ENCODE measurements at places on chromosomes 2 and 18.
A peak's percentile ranks its signal among the peaks of the same experiment; 100 is the strongest.

- DNase-seq: peak; percentile 86
These were observed 379.0 kb downstream of the SETBP1 start for GRCh38 chr18:45059695-45060094.

DNA sequence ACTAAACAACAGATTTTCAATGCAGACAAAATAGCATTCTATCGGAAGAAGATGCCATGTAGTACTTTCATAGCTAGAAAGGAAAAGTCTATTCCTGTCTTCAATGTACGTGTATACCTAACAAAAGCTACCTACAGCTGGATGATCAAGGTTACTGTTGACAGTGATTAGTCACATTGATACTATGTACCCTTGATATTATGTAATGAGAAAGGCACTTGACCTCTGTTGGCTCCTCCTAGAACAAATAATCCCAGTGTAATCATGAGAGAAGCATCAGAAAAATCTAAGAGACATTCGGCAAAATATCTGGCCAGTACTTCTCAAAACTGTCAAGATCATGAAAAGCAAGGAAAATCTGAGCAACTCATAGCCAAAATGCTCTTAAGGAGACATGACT is 44.4 kb upstream of the LRRTM4 start:
- no peak for DNase-seq

DNA sequence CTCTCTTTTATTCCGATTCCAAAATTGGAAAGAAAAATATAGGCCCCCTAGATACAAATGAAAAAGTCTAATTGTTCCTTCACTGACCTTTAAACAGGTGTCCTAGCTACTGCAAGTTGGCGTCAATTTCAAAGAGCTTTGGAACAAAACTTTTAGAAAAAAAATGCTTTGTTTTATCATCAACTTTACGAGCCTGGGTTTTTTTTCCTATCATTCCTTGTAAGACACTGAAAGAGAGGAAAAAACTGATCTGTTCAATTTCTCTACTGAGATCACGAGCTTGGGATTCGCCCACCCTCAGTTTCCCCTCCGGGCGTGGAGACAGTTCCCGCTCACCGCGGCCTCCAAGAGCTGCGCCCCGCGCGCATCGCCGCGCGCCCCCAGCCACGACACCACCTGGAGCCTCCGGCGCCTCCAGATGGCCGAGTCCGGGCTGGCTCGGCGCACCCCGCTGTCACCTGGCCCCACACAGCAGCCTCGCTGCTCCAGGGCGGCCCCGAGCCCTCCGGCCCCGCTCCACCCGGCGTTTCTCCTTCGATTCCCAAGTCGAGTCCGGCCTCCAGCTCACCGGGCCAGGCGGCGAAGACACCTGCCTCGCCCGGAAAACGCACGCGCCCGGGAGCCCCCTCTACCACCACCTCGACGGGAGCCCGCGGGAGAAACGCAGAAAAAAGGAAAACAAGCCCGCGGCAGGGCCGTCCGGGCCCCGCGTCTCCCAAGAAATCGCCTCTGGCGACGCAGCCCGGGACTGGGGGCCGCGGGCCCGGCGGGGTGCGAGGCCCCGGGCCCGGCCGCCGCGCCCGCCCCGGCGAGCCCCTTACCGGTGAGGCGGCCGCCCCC is 656 bp downstream of the TBC1D8 start:
- DNase-seq: peak; percentile 5

DNA sequence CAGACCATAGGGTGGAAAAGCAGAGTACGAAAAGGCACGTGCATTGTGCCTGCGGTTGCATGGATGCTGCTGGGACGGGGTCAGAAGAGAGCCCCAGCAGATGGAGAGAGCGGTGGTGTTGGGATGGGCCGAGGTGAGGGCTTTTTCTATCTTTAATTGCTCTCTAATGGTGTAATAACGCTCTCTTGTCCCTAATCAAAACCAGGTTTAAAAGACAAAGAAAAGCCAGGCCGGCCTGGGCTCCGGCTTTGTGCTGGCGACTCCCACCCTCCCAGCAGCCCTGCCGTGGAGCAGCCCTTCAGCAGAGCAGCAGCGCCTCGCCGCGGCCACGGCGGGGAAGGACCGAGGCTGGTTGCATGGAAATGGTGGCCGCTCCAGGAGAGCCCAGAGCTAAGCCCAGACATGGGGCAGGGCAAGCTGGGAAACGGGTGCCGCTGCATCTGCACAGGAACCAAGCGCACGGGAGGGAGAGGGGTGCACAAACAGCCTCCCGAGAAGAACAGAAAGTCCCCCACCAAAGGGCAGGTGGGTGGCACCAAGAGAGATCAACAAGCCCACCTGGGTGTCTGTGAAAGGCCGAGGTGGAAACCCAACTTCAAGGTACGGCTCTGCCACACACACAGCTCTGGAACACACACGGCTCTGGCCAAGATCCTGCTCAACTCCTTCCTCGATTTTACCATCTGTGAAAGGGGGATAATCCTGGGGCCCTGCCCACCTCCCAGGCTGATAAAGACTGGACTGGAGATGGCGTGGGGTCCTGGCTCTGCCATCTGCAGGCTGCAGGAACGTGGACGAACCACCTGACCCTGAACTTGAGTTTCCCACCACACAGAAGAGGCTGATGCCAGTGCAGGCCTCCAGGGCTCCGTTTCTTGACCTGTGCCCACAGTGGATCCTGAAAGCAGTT is 15.0 kb downstream of the HS1BP3 start:
- DNase-seq: no peak

- no peak for DNase-seq
These were observed 4.7 kb downstream of the LBH start for GRCh38 chr2:30235859-30236535.

GRCh38 chr18:64639536-64639935 is 490.6 kb upstream of the LINC00305 start:
- no peak for DNase-seq

DNA sequence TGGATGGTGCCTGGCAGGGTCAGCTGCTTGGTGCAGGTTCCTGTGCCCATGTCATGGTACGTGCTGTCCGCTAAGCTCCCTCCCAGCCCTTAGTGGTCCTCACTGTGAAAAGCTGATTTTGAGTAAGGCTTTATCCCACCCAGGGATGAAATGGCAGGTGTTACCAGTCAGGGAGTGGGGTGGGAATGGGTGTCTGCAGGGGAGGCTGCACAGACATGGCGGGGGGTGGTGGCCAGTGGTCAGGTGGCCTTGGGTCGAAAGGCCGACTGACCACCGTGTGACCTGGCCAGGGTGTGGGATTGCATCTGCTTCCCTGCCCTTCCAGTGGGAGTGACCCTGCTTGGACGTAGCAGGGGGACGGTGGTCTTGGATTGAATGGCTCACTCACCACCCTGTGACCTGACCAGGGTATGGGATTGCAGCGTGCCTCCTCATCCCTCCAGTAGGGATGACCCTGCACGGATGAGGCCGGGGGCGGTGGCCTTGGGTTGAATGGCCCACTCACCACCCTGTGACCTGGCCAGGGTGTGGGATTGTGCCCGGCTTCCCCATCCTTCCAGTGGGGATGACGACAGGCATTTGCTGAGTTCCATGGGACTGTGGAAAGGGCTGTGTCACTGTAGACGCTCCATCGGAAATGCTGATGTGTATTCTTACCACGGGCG is 29.8 kb downstream of the AGAP1 start:
- DNase-seq: no peak

DNA sequence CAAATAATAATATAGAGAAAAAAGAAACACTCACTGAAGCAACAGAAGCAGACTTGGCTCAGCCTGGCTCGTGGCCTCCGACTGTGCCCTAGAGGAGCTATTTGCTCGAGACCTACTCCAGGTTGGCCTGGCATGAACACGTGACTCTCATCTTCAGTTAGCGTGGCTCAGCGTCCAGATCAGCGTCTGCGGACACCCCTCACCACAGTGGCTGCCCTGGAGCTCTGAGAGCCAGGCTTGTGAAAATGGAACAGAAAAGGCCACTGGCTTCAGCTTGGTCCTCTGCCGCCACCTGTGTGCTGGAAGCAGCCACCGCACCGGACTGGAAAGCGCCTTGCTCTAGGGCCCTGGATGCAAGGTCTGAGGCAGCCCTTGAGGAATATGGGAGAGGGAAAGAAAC is 1184.0 kb upstream of the GYPC start:
- no peak for DNase-seq

- no peak for DNase-seq
These were observed 75.2 kb downstream of the TMEFF2 start for GRCh38 chr2:192119536-192119935.

DNA sequence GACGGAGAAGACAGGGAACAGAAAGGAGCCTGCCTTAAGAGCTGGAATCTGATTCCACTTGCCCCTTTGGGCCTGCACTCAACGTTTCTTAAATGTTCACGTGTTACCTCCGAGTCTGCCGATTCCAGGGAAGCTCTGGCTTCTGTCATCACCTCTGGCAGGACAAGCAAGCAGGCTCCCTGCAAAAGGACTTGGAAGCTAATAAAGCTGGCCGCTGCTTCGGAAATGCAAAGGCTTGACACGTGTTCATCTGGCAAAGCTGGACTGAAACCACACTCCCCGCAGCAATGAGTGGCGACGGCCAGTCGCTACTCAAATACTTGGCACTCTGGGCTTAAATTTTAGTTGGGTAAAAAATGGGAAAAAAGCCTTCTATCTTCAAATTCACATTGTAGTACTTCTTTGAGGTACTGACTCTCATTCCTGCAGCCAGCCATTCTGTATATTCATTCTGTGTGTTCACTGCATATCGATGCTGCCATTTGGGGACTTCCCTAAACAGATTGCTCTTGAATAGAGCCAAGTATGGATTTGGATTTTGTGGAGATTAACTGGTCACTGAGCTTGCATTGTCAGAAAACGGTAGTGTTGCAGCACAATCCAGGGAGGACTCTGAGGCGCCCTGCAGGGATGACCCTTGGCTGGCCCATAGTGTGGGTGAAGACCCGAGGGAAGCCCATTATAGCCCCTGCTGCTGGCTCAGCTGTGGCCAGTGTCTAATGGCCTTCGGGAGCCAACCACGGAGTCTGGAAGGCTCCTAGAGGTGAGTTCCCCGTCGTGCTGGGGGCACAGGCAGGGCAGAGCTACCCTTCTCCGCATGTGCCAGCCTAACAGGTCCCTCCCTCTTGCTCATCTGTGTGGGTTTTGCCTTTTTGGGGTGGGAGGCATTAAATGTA is 231.5 kb downstream of the PRKCE start:
- no peak for DNase-seq

DNA sequence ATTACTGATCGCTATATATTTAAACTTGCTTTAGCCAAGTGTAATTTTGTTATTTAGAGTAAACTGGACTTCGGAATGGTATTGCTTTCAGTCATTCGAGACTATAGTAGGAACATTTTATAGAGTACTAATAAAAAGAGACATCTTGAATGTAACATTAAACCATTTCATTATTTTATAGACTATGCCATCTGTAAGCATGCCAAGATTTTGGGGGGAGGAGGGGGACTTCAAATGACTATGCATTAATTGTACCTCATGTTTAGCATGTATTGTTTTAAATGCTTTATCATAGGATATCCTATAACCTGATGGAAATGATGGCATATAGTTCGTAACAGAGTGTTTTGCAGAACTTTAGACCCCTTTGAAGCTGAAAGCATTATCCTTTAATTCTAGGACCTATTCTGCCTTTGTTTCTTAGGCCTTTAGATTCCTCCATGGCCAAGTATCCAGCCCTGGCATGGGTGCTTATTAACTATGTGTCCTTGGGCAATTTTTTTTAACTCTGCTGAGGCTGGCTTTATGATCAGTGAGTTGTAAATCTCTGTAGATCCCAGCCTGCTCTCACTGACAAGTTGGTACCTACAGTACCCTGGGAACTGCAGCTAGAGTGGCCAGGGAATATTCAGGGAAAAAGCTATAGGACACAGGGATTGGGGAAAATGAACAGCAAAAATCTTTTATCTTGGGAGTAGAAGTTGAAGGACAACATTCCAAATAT is 93.4 kb downstream of the PARD3B start:
- DNase-seq: no peak

- no peak for DNase-seq
These were observed 26.5 kb downstream of the MYO3B start for GRCh38 chr2:170204298-170204951.

GRCh38 chr18:11149441-11150270 is at the start of gene PIEZO2:
TSS of gene PIEZO2 (minus strand) at chr18:11149569. CDS start at chr18:11148588, 981 bp downstream.
- no peak for DNase-seq

GRCh38 chr2:207497596-207497995 is 32.2 kb upstream of the CREB1 start:
- DNase-seq: no peak

- DNase-seq: no peak
These were observed 16.2 kb upstream of the ALPI start for GRCh38 chr2:232439758-232440135.

DNA sequence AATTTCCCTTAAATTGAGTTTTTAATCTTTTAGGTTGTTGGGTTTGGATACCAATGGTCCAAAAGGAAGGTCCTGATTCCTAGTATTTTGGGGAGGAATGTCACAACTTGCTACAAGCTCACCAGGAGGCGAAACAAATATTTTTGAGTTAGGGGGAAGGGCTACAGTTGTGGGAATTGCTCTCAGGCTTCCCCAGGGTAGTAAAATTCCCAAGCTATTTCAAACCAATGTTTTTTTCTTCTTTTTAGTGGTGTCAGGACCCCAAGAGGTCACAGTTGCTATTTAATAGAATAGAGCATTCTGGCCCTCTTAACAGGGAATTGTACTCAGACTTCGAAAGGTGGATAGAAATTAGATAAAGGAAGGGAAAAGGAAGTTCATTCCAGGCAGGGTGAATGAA is 68.5 kb upstream of the ST3GAL5 start:
- no peak for DNase-seq
